ENCODE measurements at places on chromosomes 2 and 18.
A peak's percentile ranks its signal among the peaks of the same experiment; 100 is the strongest.

DNA sequence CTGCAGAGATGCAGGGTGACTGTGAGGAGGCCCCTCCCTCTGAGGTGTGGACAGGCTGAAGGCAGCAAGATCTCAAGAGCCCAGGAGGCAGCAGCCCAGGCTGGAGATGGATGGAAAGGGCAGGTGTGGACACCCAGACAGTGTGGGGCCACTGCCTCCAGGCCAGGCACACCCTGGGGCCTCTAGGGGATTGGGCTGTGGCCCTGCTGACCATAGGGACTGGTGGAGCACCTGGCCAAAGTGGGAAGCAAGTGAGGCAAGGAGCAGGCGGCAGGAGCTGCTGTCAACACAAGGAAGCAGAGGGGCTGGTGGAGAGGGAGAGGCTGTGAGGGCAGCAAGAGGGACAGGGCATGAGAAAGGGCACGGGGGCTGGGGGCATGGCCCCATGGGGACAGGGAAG lies 10.8 kb downstream of the SNED1 start:
- DNase-seq, result no peak
- peaks cover 46% of the 10 kb centered on the region for H3K4me1 ChIP-seq
- peak overlapping the region; percentile 90 for H3K27ac ChIP-seq
- no peaks in the 10 kb centered on the region for H3K27me3 ChIP-seq
- H3K36me3 ChIP-seq, result no peaks in the 10 kb centered on the region

GRCh38 chr18:24055878-24056277 lies 41.3 kb downstream of the TTC39C start:
- DNase-seq, result no peak
- H3K4me3 ChIP-seq, result no peak overlapping the region
- H3K36me3 ChIP-seq, result no peaks in the 10 kb centered on the region
- H3K27me3 ChIP-seq, result no peaks in the 10 kb centered on the region
- no peaks in the 10 kb centered on the region for H3K4me1 ChIP-seq
- no peak overlapping the region for H3K27ac ChIP-seq

DNA sequence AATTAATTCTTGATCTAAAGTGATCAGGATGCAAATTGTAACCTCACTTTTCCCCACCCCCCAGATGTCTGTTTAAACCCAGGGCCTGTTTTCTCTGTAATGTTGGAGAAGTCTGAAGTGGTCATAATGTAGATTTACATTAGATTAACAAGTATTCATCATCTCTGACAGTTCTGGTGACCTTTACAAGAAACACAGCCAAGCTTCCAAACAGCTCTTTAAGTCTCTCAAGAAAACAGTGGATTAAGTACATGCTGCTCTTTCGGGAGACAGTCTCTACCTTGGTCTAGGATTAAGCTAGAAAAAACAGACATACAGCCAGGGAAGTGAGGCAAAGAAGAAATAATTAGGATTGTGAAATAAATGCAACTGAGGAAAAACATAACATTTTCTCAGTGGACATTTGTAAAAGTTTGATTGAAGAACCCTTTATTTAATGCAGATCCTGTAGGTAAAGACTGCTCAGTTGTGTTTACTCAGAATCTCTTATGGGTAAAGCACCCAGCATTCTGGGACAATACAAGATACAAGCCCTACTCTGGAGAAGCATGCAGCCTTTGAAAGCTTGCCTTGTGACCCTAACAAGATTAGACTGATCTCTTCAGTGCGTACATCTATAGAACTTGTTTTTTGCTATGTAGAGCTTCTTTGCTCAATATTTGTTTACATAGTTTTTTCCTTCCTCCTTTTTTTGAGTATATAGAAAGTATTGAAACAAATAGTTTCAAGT lies 203.9 kb downstream of the PHLPP1 start:
- no peak for DNase-seq
- no peak overlapping the region for H3K4me3 ChIP-seq
- H3K27me3 ChIP-seq, result no peaks in the 10 kb centered on the region
- H3K27ac ChIP-seq, result peak overlapping the region; percentile 34
- H3K4me1 ChIP-seq, result peaks cover 23% of the 10 kb centered on the region
- no peaks in the 10 kb centered on the region for H3K36me3 ChIP-seq

- H3K27ac ChIP-seq, result no peak overlapping the region
- H3K27me3 ChIP-seq, result peaks cover 32% of the 10 kb centered on the region
- no peak overlapping the region for H3K4me3 ChIP-seq
- H3K36me3 ChIP-seq, result no peaks in the 10 kb centered on the region
- peaks cover 7% of the 10 kb centered on the region for H3K4me1 ChIP-seq
Observed at GRCh38 chr18:902229-902628, 2.4 kb upstream of the ADCYAP1 start.

- H3K4me3 ChIP-seq, result no peak overlapping the region
- H3K27me3 ChIP-seq, result no peaks in the 10 kb centered on the region
- H3K27ac ChIP-seq, result peak overlapping the region; percentile 21
- DNase-seq, result peak; percentile 33
- H3K4me1 ChIP-seq, result no peaks in the 10 kb centered on the region
Observed at GRCh38 chr2:162261032-162261945, 18.0 kb upstream of the FAP start.

DNA sequence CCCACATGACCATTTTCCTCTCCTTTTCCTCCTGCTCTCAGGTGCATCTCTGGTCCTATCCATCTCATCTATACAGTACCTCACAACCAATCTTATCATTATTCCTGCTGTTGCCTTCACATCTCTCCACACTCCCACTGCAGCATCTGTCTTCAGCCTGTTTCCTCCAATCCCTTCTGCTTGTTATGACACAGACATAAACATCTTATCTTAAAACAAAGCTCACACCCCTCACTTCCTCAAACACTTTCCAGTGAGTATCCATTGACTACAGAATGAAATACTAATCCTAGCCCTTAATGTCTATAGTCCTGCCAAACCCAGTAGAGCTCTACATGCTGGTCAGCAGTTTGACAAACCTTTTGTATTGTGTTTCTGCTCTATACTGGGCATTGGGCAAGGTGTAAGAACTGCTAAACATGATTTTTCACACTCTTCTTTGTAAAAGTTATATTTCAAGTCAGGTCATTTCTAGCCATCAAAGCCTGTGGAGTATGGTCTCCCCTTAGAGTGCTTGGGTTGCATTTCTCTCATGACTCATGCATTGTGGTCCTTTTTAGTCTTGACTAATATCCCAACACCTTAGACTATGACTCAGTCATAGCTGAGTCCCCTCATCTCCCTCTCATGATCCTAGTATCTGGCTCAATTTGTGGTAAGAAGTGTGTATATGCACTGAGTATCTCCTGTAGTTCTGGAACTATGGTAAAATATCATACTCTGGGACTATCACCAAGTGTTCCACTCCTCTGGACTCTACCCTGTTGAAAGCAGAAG lies 187.0 kb downstream of the CYRIA start:
- no peak overlapping the region for H3K4me3 ChIP-seq
- no peak overlapping the region for H3K27ac ChIP-seq
- H3K36me3 ChIP-seq, result no peaks in the 10 kb centered on the region
- no peaks in the 10 kb centered on the region for H3K4me1 ChIP-seq

DNA sequence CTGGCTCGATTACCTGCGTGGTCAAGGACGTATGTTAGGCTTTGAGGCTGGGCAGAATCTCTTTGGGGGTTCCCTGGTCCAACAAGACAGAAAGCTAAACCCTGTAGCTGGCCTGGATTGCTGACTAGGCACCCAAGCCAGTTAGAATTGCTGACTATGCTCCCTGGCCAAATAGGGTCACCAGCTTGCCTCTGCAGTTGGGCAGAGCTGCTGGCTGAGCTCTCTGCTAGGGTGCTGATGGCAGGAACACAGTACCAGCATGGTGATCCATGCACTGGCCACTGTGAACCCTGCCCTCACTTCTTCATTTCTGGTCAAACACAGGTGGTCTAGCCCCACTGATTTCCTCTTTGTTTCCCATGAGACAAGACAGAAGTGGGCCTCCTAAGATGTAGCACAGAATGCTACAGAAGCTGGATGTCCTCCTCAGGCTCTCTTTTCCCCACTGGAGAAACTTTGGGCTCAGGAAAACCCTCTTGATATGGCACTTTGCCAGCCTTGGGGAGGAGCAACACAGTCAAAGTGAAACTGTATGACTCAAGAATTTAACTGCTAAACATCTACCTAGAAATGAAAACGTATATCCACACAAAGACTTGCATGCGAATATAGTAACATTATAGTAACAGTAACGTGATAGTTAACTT lies 20.8 kb downstream of the SP140L start:
- no peaks in the 10 kb centered on the region for H3K27me3 ChIP-seq
- no peak overlapping the region for H3K27ac ChIP-seq
- H3K4me1 ChIP-seq, result no peaks in the 10 kb centered on the region
- DNase-seq, result no peak

DNA sequence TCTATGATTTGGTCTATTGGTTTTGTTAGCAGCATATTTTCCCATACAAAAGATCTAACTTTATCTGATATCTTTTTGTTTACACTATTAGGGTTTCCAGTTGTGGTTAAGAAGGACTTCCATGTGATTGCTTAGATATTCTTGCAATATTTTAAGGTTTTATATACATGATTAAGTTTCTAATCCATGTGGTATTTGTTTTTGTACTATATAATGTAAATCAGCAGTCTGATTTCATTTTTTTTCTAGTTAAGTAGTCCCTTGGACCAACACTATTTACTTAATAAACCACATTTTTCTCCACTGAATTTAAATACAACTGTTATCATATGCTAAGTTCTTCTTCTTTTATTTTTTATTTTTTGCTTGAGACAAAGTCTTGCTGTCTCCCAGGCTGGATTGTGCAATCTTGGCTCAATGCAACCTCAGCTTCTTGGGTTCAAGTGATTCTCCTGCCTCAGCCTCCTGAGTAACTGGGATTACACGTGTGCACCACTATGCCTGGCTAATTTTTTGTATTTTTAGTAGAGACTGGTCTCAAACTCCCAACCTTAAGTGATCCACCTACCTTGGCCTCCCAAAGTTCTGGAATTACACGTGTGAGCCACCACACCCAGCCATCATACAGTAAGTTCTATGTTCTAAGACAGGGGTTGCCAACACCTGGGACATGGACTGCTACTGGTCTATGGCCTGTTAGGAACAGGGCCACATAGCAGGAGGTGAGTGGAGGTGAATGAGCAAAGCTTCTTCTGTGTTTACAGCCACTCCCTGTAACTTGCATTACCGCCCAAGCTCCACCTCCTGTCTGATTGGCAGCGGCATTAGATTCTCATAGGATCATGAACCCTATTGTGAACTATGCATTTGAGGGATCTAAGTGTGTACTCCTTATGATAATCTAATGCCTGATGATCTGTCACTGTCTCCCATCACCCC lies 58.5 kb upstream of the RAB27B start:
- H3K27ac ChIP-seq, result no peak overlapping the region
- H3K27me3 ChIP-seq, result no peaks in the 10 kb centered on the region

DNA sequence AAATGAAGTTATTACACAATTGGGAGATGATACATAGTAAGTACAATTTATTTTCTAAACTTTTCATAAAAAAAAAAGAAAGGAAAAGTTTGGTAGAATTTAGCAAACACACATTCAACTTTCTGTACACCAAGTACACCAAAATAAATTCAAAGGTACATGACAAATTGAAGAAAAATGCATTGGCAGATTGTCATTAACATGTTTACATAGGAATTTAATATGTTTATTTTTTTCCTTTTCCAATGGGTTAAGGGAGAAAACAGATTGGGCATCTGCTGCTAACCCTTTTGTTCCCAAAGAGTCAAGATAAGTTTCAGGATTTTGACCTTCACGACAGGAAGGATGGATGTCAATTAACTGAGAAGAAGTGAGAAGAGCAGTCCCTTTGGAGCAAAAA lies 620.4 kb downstream of the XIRP2 start:
- no peaks in the 10 kb centered on the region for H3K27me3 ChIP-seq
- H3K36me3 ChIP-seq, result no peaks in the 10 kb centered on the region
- no peak overlapping the region for H3K27ac ChIP-seq

GRCh38 chr18:5995626-5996025 lies 100.3 kb upstream of the TMEM200C start:
- H3K36me3 ChIP-seq, result no peaks in the 10 kb centered on the region
- H3K27ac ChIP-seq, result no peak overlapping the region
- no peak overlapping the region for H3K4me3 ChIP-seq
- no peaks in the 10 kb centered on the region for H3K27me3 ChIP-seq

- H3K4me3 ChIP-seq, result no peak overlapping the region
- peaks cover 17% of the 10 kb centered on the region for H3K4me1 ChIP-seq
- H3K27ac ChIP-seq, result no peak overlapping the region
- DNase-seq, result no peak
- no peaks in the 10 kb centered on the region for H3K36me3 ChIP-seq
- H3K27me3 ChIP-seq, result no peaks in the 10 kb centered on the region
Observed at GRCh38 chr18:48490641-48491293, 48.1 kb upstream of the CTIF start.

- peaks cover 7% of the 10 kb centered on the region for H3K36me3 ChIP-seq
- no peak overlapping the region for H3K4me3 ChIP-seq
- DNase-seq, result no peak
- no peaks in the 10 kb centered on the region for H3K4me1 ChIP-seq
- no peaks in the 10 kb centered on the region for H3K27me3 ChIP-seq
Observed at GRCh38 chr2:231296401-231296974, 98.1 kb downstream of the ARMC9 start.

GRCh38 chr2:175025946-175026345 lies 20.8 kb upstream of the CHN1 start:
- H3K4me1 ChIP-seq, result peaks cover 5% of the 10 kb centered on the region
- no peaks in the 10 kb centered on the region for H3K27me3 ChIP-seq
- no peak overlapping the region for H3K4me3 ChIP-seq
- no peak for DNase-seq

- H3K4me3 ChIP-seq, result no peak overlapping the region
- H3K36me3 ChIP-seq, result no peaks in the 10 kb centered on the region
- H3K27me3 ChIP-seq, result no peaks in the 10 kb centered on the region
- no peak overlapping the region for H3K27ac ChIP-seq
- H3K4me1 ChIP-seq, result no peaks in the 10 kb centered on the region
- peak; percentile 52 for DNase-seq
Observed at GRCh38 chr2:127591221-127591923, 54.6 kb upstream of the GPR17 start.

GRCh38 chr2:233346376-233346775 lies 7.9 kb upstream of the DGKD start:
- DNase-seq, result no peak
- no peaks in the 10 kb centered on the region for H3K27me3 ChIP-seq
- no peaks in the 10 kb centered on the region for H3K36me3 ChIP-seq
- H3K27ac ChIP-seq, result no peak overlapping the region
- no peak overlapping the region for H3K4me3 ChIP-seq
- H3K4me1 ChIP-seq, result peaks cover 5% of the 10 kb centered on the region

DNA sequence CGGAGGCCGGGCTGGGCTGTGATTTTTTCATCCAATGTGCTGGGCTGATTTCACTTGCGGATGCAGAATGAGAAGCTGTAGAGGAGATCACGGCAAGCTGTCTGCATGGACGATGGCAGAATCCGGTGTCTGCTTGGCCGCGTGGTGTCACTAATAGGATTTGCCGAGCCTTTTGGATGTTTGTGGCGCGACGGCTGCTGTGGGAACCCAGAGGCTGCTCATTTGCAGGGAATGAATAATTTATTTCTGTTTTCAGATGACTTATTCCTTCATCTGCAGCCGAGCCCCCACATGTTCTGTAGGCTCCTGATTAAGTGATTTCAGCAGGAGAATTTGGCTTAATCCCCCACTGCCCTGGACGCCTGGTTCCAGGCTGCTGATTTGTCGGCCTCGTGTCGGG lies 62.6 kb downstream of the ODC1 start:
- no peak for DNase-seq
- H3K27ac ChIP-seq, result no peak overlapping the region
- peaks cover 28% of the 10 kb centered on the region for H3K4me1 ChIP-seq
- H3K36me3 ChIP-seq, result no peaks in the 10 kb centered on the region

GRCh38 chr2:20496076-20496872 lies 49.4 kb downstream of the RHOB start:
- no peak overlapping the region for H3K4me3 ChIP-seq
- peaks cover 9% of the 10 kb centered on the region for H3K4me1 ChIP-seq
- H3K36me3 ChIP-seq, result no peaks in the 10 kb centered on the region

Data from thyroid gland (tissue), 4 donors.